ENCODE measurements at places on chromosomes 16 and 17. TPM values are rescaled to one million over a fixed set of nuclear protein-coding genes. Genes with fewer than 3 reads are reported as not detected.
A peak's percentile ranks its signal among the peaks of the same experiment; 100 is the strongest.

DNA sequence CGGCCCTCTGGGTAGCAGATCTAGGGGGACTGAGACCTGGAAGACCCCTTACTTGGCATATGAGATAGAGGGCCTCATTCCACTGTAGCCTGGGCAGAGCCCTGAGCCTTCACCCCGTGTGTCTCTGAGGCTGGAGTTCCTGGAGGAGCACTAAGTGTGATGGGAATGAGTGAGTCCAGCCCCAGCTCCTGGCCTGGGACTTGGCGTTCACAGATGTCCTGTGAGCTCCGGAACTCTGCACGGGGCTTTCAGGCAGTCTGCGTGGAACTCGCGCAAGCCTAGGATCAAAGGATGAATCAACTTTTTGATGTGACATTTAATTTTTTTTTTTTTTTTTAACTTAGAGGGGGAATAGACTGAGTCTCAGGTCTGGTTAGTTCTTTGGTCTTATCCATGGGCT lies 1.8 kb downstream of the NKD1 start:
- H3K4me3 ChIP-seq, result peak overlapping the region; percentile 98
- H3K36me3 ChIP-seq, result peaks cover 23% of the 10 kb centered on the region
- H3K27me3 ChIP-seq, result no peaks in the 10 kb centered on the region
- no peak for DNase-seq

The MT1E gene
- total RNA-seq, result 1,398 TPM

DNA sequence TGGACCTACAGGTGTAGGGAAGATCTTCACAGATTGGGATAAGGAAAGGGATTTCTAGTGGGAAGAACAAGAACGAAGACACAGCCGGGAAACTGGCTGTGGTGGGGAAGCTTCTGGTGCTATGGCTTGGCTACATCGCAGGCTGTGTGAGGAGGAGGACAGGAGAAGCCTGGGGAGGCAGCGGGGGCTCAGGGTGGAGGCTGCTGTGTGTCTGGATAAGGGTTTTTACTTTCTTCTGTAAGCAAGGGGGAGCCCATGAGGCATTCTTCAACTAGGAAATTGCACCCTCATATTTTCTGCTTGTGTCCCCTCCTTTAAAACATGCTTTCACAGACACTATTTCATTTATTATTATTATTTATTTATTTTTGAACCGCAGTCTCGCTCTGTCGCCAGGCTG lies 2.9 kb upstream of the RHBDF2 start:
- H3K27ac ChIP-seq, result no peak overlapping the region
- no peak overlapping the region for H3K4me3 ChIP-seq
- no peaks in the 10 kb centered on the region for H3K27me3 ChIP-seq
- H3K36me3 ChIP-seq, result no peaks in the 10 kb centered on the region
- DNase-seq, result no peak

DNA sequence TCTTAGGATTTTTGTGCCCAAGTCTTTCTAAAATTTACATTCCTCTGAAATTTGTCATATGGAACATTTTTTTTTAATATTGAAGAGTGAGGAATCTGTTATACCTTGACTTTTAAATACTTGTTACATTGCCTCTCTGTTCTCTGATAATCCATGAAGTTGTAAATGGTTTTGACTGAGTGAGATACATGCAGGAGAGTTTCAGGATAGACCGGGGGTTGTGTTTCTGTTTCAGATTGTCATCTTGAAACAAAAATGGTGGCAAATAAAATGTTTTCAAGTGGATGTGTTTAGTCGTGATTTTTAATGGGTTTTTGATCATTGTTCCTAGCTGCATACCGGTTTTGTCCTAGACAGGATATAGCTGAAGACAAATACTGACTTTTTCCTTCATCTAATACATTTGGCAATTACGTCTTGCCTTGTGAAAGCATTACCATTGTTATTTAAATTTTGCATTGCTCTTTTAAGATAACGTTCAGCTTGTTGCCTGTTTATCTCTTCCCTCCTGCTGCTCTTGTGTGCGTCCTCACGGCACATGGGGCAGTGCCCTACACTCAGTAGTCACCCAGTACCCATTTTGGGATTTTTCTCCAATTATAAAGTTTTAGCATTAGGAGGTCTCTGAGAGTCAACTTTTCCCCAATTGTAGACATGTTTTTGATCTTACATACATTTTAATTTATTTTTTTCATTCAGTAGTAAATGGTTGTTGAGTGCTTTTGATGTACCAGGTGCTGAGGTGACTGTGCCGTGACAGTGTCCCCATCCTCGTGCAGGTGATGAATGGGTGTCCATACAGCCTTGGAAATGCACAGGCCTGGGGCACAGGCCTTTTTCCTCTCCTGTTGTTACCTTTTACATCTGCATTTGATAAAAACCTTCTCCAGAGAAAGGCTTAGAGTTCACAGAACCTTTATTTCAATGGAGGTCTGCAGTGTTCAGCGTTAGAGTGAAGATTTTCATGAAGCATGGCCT lies 169.9 kb downstream of the MSI2 start:
- peaks cover 38% of the 10 kb centered on the region for H3K4me1 ChIP-seq
- H3K36me3 ChIP-seq, result peaks cover 9% of the 10 kb centered on the region
- no peak overlapping the region for H3K4me3 ChIP-seq
- H3K27me3 ChIP-seq, result no peaks in the 10 kb centered on the region

DNA sequence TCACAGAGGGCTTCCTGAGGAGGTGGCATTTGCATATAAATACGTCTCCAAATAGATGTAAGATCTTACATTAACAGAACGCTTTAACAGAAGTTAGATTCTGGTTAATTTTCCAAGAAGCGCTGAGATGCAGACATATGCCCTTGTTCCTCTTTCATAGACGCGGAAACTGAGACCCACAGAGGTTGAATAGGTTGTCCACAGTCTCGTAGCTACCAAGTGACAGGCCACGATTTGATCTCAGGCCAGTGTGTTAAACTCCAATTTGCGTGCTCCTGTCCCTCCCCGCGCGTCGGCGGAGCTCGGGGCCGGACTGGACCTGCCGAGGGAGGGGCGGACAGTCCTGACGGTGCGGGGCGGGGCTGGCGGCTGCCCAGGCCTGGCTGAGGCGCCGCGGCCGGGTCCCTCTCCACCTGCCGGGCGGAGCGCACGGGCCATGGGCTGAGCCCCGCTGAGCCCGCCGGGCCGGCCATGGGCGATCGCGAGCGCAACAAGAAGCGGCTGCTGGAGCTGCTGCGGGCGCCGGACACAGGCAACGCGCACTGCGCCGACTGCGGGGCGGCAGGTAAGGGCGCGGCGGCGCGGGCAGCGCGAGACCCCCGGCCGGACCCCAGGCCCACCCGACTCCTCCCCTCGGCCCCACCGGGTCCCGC lies at the start of gene ADAP2:
Gene ADAP2 (plus strand): TSS at position 402 of the 653 bp plus-strand sequence. CDS start 70 bp downstream, at position 472.
- peak within 1 kb of the TSS; percentile 51 for H3K4me3 ChIP-seq
- peaks cover 27% of the 10 kb centered on the region for H3K4me1 ChIP-seq

Measured in HepG2 (cell line).